ENCODE measurements at places on chromosomes 7 and 10.
A peak's percentile ranks its signal among the peaks of the same experiment; 100 is the strongest.

DNA sequence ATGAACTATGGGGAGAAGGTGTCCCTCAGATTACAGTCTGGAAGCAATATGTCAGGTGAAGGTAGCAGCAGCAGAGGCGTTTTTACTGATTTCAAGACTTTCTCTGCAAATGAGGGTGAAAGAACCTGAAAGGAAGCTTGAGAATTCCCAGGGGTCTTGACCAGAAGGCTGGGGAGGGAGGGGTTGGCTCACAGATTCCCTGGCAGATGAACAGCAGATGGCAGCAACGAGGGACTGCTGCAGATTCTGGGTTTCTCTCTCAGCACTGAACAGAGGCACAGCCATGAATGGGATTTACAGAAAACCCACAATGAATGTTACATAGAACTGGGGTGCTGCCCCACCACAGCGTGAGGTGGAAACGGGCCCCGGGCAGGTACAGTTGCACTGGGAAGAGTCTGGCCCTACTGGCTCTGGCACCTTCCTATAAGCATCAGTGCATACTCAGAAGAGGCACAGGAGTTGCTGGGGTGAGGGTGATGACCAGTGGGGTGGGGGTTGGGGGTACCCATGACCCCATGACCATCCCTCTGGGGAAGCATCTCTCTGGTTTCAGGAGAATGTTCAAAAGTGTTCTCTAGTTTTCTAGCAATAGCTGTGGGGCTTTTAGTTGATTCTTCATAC, 317.8 kb downstream of the SH2D4B start:
- peak; percentile 0 for DNase-seq

DNA sequence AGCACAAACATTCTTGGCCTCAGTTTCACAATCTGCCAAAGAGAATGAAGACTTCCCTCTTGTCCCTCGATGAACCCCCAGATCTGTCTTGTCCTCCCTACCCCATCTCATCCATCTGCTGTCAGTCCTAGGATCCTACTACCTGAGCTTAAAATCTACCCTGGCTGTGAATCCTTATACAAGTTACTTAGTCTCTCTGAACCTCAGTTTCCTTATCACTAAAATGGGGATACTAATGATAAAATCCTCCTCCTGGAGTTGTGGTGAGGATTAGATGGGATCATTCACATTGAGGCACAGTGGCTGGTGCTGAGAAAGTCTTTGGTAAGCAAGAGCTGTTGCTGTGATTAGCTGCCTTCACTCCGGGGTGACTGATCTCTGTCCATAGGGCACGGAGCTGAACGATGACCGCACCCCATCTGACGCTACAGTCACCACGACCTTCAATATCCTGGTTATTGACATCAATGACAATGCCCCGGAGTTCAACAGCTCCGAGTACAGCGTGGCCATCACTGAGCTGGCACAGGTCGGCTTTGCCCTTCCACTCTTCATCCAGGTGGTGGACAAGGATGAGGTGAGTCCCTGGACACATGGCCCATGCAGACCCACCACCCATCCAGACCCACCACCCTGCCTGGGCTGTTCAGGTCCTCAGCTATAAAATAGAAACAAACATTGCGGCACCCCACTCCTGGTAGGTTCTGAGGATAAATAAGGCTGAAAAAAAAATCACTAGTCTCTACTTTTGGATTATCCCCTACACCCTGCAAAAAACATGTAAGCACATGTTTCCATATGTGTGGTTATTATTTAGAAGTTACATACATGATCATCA, 102.5 kb downstream of the C10orf105 start:
- DNase-seq: no peak

- DNase-seq: no peak
Measured at GRCh38 chr10:99340650-99341049, 11.5 kb downstream of the CNNM1 start.

DNA sequence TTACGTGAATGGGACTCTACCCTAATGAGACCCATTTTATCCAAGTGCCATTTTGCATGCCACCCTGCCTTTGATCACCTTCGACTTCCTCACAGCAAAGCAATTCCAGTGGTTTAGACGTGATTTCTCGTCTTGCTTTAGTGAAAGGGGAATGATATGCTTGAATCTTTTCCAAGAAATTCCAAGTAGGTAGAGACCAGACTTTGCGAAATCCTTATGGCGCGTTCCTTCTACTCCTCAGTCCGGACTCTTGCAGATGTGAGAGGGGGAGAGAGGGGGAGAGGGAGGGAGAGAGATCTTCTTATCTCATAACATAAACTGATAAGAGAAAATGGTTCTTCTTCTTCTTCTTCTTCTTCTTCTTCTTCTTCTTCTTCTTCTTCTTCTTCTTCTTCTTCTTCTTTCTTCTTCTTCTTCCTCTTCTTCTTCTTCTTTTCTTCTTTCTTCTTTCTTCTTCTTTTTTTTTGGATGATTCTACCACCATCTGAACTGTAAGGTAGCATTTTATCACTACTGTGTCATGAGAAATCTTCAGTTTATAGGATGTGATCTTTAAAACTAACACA, 883 bp downstream of the SPAG6 start:
- DNase-seq: no peak

DNA sequence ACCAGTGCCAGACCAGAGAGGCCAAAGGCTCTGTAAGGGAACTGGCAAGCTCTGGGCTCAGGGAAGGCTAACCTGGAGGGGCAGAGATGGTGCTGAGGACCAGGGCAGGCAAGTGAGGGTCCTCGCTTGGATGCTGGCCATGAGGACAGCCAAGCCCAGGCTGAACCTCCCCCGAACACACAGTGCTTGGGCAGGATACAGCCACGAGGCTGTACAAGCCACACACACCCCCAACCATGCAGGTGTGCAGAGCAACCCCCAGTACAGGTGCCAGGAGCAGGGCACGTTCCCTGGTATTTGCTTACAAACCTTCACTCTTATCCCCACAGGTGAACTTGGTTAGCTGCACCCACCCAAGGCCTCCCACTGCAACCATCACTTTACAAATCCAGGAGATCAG, 185.7 kb downstream of the GRID1 start:
- DNase-seq: no peak

DNA sequence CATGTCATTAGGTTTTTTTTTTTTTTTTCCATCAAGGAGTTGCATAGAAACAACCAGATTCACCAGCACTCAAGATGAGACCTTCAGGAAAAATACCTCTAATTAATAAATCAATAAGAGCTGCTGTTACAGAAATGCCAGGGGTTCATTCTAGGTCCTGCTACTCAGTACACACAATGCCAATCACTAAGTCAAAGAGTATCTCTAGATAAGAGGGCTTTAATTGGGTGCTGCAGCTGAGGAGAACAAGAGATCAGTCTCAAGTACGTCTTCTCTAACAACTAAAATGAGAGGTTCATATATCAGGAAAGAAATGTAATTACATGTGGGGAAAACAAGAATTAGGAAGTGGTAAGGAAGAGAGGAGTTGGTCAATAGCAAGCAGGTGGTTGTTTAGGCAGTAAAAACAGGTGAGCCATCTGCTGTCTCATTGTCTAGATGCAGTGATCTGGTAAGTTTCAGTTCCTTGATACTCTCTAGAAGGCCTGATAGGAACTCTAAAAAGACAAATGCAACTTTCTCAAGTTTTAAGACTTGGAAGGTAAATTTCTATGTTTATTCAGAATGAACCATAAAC, 272.9 kb upstream of the ZWINT start:
- no peak for DNase-seq

DNA sequence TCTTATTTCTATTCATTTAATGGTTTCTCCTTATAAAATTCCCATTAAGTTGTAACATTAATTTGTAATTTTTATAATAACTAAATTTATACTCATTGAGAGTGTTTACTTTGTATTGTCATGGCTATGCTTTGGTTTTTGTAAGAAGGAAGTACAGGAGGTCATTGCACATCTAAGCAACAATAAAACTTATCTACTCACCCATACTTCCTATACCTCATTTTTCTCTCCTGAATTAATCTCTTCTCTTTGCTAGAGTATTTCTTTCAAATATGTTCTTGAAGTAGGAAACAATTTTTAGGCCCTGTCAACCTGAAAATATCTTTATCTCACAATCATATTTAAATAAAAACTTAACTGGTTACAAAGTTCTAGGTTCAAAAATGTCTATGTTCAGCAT, 95.4 kb upstream of the WDR11 start:
- no peak for DNase-seq

- DNase-seq: peak; percentile 15
Measured at GRCh38 chr7:108805808-108806397, 236.2 kb downstream of the DNAJB9 start.

- no peak for DNase-seq
Measured at GRCh38 chr10:70417568-70417967, 13.6 kb downstream of the EIF4EBP2 start.

DNA sequence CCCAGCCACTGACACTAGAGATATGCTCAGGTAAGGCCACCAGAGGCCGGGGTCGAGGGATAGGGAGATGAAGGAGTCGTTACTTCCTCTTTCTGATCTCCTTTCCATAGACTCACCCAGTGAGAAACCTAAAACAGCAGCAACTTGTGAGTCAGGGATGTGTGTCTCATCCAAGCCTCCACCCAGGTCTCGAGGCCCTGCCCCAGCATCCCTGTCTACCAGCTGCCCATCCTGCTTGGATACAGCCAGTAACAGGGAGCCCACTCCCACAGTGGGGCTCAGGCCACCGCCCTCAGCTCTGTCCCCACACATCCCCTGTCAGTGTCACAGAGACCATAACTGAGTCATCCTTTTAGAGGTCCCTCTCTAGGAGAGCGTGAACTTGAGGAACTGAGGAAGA, 49.6 kb upstream of the CHST15 start:
- no peak for DNase-seq
